ENCODE measurements at places on chromosomes 16 and 17.
A peak's percentile ranks its signal among the peaks of the same experiment; 100 is the strongest.

DNA sequence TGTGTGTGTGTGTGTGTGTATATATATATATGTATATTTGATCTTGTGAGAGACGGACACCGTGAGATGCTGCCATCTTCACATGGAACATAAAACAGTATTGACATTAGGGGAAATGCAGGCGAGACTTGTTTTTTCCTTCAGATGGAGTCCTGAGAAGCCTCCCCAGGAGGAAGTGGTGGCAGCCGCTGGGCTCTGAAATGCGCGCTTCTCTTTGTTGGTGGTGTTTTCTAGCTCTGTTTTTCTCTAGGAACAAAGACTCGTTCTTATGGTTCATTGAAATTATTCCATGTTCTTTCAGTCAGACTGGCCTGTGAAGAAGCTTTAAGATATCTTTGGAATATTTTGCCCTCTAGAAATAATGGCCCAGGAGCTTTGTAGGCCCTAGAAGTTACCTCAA is 32.9 kb downstream of the SNX29 start:
- DNase-seq, result no peak

DNA sequence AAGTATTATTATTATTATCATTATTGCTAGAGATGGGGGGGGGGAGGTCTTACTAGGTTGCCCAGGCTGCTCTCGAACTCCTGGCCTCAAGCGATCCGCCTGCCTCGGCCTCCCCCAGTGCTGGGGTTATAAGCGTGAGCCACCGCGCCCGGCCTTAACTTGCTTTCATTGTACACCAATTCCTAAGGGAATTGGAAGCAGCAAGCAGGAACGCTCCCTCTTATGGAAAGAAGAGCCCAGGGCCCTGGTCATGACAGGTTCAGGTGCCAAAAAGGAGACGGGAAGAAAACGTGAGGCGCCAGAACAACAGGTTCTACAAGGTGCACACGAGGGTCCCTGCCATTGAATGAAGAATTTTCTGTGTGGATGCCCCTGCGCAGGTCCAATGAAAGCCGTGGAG is 540 bp upstream of the RPL38 start:
- DNase-seq, result no peak

GRCh38 chr16:15482068-15482747 is 47.8 kb downstream of the BMERB1 start:
- peak; percentile 42 for DNase-seq

- DNase-seq, result no peak
These were observed 10.3 kb upstream of the ZFHX3 start for GRCh38 chr16:73058221-73058615.
